Naive B cell (primary cell): ENCODE measurements at places on chromosomes 11 and 22. TPM values are rescaled to one million over a fixed set of nuclear protein-coding genes. Genes with fewer than 3 reads are reported as not detected.

The OR8G1 gene
- polyA plus RNA-seq, result not detected

GRCh38 chr11:109075976-109076375 is 346.0 kb upstream of the C11orf87 start:
- no peaks in the 10 kb centered on the region for H3K4me1 ChIP-seq
- H3K36me3 ChIP-seq, result no peaks in the 10 kb centered on the region
- no peak for DNase-seq
- H3K27me3 ChIP-seq, result no peaks in the 10 kb centered on the region
- no peak overlapping the region for H3K4me3 ChIP-seq

GRCh38 chr11:68406324-68407313 is 53.9 kb upstream of the PPP6R3 start:
- H3K27me3 ChIP-seq, result no peaks in the 10 kb centered on the region
- no peak overlapping the region for H3K27ac ChIP-seq
- no peaks in the 10 kb centered on the region for H3K4me1 ChIP-seq
- no peaks in the 10 kb centered on the region for H3K36me3 ChIP-seq
- no peak for DNase-seq

The CABP4 gene
- polyA plus RNA-seq, result 1.5 TPM

- peaks cover 17% of the 10 kb centered on the region for H3K4me1 ChIP-seq
- DNase-seq, result no peak
- no peak overlapping the region for H3K27ac ChIP-seq
- no peaks in the 10 kb centered on the region for H3K36me3 ChIP-seq
These were observed 185.9 kb downstream of the FAT3 start for GRCh38 chr11:92410526-92410925.

DNA sequence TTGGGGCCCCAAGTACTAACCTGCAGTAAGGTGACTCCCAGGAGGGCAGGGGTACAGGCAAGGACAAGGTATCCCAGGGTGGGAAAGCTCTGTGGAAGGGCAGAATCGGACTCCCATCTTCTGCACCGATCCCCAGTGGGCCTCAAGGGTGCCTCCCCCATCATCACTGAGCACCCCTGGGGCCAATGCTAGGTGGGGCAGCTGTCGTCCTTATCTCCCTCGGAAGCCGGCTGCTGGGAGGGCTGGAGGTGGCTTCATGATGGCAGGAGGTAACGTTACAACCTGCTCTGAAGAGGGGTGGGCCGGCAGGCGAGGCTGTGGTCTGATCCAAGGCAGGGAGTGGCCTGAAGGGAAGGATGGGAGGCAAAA is 87.6 kb upstream of the LINC01488 start:
- H3K4me3 ChIP-seq, result no peak overlapping the region
- no peak overlapping the region for H3K27ac ChIP-seq
- no peaks in the 10 kb centered on the region for H3K36me3 ChIP-seq
- peaks cover 16% of the 10 kb centered on the region for H3K27me3 ChIP-seq

The RFPL3 gene
- polyA plus RNA-seq, result not detected

DNA sequence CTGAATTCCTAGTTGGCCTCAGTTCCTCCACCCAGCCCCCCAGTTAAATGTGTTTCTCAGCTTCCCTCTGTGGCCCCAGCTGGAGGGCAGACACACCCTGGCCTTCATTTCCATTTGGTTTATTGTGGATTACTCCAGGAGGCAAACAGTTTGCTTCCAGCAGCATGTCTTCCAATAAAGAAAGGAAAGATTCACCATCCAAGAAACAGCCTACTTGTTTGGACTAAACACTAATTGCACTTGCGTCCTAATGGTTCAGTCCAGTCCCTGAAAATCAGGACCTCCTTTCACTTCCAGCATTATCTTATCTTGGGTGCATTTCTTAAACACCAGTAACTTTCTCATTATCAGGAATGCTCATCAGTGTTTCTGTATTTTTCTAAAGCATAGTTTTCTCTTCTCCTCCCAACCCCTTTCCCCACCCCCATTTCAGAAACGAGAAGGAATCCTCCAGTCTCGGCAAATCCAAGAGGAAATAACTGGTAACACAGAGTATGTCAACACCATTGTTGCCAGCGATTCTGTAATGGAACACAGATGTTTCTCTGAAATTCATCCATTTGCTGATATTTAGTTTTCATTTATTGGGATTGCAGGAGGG is 130.9 kb downstream of the PARVA start:
- no peak overlapping the region for H3K27ac ChIP-seq
- no peaks in the 10 kb centered on the region for H3K4me1 ChIP-seq
- no peaks in the 10 kb centered on the region for H3K36me3 ChIP-seq
- H3K4me3 ChIP-seq, result no peak overlapping the region

The ZBTB16 gene
- 29.4 TPM for polyA plus RNA-seq

The CCDC73 gene
- polyA plus RNA-seq, result not detected

DNA sequence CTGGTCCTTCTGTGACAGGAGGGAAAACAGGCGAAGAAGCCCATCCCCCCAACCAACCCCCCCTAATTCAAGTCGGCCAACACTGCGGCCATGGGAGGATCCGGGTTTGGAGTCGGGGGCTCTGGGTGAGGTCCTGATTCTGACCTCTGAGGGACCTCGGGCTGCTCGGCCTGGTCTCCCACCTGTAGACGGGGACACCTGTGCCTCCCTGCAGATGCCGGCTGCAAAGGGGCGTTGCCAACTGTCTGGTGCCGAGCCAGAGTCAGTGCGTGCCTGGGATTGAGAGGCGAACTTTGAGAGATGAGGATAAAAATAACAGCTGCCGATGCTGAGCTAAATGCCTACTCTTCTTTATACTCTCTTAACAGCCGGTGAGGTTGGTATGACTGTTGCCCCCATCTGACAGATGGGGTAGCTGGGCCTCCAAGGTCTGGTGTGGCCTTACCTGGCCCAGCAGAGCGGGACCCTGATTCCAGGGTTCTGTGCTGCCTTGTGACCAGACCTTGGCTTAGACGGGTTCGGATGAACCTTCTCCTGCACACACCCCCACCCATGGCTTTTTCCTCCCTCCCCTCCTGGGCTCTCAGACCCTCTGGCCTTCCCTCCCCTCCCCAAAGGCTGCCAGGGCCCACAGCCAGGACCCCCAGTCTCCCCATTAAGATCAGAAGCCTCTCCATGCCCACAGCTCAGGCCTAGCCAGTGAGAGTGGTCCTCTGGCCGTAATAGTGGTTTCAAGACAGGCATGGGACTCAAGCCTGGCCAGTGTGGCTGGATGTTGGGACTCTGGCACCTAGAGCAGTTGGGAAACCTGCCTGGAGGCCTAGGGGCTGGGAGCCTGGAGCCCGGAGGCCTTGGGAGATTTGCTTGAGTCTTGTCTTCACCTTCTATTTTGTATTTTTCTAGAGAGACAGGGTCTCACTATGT is 41.7 kb downstream of the KCNJ4 start:
- peaks cover 4% of the 10 kb centered on the region for H3K27me3 ChIP-seq
- no peaks in the 10 kb centered on the region for H3K36me3 ChIP-seq
- H3K4me3 ChIP-seq, result no peak overlapping the region
- DNase-seq, result no peak
- H3K4me1 ChIP-seq, result peaks cover 4% of the 10 kb centered on the region
- H3K27ac ChIP-seq, result no peak overlapping the region

The CRELD2 gene
- polyA plus RNA-seq, result 27.9 TPM

The NPAS4 gene
- polyA plus RNA-seq, result not detected

- H3K4me3 ChIP-seq, result no peak overlapping the region
- H3K36me3 ChIP-seq, result peaks cover 9% of the 10 kb centered on the region
- H3K4me1 ChIP-seq, result no peaks in the 10 kb centered on the region
- DNase-seq, result no peak
These were observed 379.5 kb downstream of the ETS1 start for GRCh38 chr11:128207861-128208321.

The PGA5 gene
- not detected for polyA plus RNA-seq

GRCh38 chr11:8230178-8230859 is 33.4 kb downstream of the LMO1 start:
- peaks cover 3% of the 10 kb centered on the region for H3K27me3 ChIP-seq
- H3K4me3 ChIP-seq, result no peak overlapping the region
- H3K36me3 ChIP-seq, result no peaks in the 10 kb centered on the region
- peaks cover 14% of the 10 kb centered on the region for H3K4me1 ChIP-seq

DNA sequence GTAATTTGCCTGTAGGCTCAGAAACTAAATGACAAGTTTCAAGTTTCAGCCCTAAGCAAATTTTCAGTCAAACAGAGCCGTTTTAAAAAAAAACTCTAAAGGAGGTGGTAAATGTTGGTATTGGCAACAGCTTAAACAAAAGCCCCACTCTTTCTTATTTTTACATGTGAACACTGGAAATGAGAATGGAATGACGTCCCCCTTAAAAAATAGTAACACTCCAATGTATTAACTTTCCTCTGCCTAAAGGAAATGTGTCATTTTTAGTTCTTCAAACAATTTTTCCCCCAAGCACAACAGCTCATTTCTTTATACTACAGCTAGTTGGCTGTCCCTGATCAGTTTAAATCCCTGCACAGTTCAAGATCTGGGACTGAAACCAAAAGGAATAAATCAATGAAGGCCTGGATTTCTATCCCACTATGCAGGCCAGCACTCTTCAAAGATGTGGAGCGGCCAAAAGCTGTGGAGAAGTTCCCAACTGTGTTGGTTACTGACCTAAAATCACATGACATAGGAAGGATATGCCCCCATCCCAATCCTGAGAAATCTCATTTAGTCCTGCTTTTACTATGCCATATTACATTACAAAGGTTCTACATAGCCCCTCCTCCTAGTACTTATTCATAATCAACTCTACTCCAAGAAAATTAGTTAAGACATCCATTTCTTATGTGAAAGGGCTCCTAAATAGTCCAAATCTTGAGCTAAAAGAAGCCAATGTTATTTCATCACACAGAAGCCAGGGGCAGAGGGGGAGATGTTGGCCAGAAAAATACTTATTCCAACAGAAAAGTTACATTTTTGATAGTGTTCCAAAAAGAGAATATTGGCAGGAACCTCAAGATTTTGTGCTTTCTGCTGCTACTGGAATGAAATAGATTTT is 95.9 kb downstream of the CADM1 start:
- H3K27ac ChIP-seq, result no peak overlapping the region
- H3K4me3 ChIP-seq, result no peak overlapping the region
- H3K27me3 ChIP-seq, result no peaks in the 10 kb centered on the region
- no peaks in the 10 kb centered on the region for H3K36me3 ChIP-seq
- DNase-seq, result no peak

GRCh38 chr11:64078284-64078683 is 42.6 kb downstream of the FLRT1 start:
- DNase-seq, result no peak
- H3K4me1 ChIP-seq, result no peaks in the 10 kb centered on the region
- H3K27me3 ChIP-seq, result no peaks in the 10 kb centered on the region
- no peaks in the 10 kb centered on the region for H3K36me3 ChIP-seq
- no peak overlapping the region for H3K4me3 ChIP-seq
- no peak overlapping the region for H3K27ac ChIP-seq

GRCh38 chr11:70158201-70158600 is 44.9 kb upstream of the FADD start:
- H3K36me3 ChIP-seq, result no peaks in the 10 kb centered on the region
- no peaks in the 10 kb centered on the region for H3K27me3 ChIP-seq
- H3K4me3 ChIP-seq, result no peak overlapping the region
- H3K27ac ChIP-seq, result no peak overlapping the region
- no peaks in the 10 kb centered on the region for H3K4me1 ChIP-seq
- DNase-seq, result no peak

The ENTHD1 gene
- polyA plus RNA-seq, result not detected

- H3K27me3 ChIP-seq, result peaks cover 95% of the 10 kb centered on the region
- no peak for DNase-seq
- no peak overlapping the region for H3K27ac ChIP-seq
- H3K4me1 ChIP-seq, result peaks cover 18% of the 10 kb centered on the region
- H3K36me3 ChIP-seq, result peaks cover 4% of the 10 kb centered on the region
- H3K4me3 ChIP-seq, result peak overlapping the region; percentile 85
These were observed 1.6 kb downstream of the PKNOX2 start for GRCh38 chr11:125165843-125166763.

- no peak for DNase-seq
- H3K27me3 ChIP-seq, result peaks cover 24% of the 10 kb centered on the region
- H3K4me3 ChIP-seq, result peak overlapping the region; percentile 98
- H3K4me1 ChIP-seq, result peaks cover 65% of the 10 kb centered on the region
These were observed 2.4 kb downstream of the VPS26B start for GRCh38 chr11:134226806-134227325.

The SLN gene
- polyA plus RNA-seq, result not detected

DNA sequence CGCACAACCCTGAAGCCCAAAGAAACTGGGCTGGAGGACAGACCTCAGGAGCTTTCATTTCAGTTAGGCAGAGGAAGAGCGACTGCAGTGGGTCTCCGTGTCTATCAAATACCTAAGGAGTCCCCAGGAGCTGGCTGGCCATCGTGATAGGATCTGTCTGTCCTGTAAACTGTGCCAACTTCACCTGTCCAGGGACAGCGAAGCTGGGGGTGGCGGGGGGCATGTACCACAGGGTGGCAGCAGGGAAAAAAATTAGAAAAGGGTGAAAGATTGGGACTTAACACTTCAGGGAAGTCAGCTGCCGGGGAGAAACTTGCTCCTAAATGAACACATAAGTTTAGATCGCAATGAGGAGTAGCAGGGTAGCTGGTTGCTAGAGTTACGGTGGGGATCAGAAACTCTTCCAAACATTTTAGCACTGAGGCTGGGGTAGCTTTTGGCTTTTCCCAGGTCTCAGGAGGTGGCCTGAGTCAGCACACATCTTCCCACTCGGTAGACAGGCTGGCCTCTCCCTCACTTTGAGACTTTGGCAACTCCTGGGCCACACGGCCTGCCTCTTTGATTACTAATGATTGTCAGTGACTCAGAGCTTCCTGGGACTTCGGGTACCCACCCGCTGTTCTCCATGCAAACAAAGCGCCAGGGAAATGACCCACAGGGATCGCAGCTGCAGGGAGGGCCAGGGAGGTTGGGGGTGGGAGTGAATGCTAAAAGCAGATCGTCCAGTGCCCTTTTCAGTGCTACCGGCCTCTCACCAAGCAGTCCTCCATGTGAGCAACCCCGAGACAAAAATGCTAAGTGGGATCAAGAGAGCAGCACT is 2.9 kb upstream of the MTFP1 start:
- peak overlapping the region; percentile 99 for H3K4me3 ChIP-seq
- H3K27ac ChIP-seq, result peak overlapping the region; percentile 91
- peaks cover 35% of the 10 kb centered on the region for H3K4me1 ChIP-seq
- H3K27me3 ChIP-seq, result no peaks in the 10 kb centered on the region
- DNase-seq, result no peak
- no peaks in the 10 kb centered on the region for H3K36me3 ChIP-seq

DNA sequence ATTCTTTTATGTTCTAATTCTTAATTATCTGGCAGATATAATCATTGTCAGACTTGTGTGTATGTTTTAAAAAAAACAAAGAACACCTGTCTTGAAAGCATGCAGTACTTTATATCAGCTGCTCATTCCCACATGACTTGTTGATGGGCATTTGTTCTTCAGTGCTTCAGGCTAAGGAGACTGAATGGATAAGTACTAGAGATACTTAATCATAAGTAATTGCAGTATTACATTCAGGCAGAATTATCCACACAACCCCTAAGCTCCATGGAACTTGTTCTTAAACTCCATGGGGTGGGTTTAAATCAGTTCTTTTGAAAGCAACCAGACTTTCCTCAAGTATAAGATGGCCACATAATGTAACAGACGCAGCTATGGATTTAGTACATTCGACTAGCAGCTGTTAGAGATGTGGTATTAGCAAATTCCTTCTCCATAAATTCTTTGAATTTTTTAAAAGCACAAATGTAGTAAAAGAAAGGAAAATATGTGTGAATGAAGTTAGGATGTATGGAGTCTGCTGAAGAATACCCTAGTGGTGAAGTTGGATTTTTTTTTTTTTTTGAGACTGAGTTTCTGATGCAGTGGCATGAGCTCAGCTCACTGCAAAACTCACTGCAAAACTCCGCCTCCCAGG is 3.0 kb downstream of the JAM3 start:
- no peaks in the 10 kb centered on the region for H3K36me3 ChIP-seq
- H3K4me3 ChIP-seq, result no peak overlapping the region
- H3K4me1 ChIP-seq, result peaks cover 39% of the 10 kb centered on the region

- H3K27ac ChIP-seq, result no peak overlapping the region
- peaks cover 13% of the 10 kb centered on the region for H3K36me3 ChIP-seq
- no peak overlapping the region for H3K4me3 ChIP-seq
- H3K4me1 ChIP-seq, result peaks cover 38% of the 10 kb centered on the region
- DNase-seq, result no peak
- no peaks in the 10 kb centered on the region for H3K27me3 ChIP-seq
These were observed 48.4 kb upstream of the CYP2D6 start for GRCh38 chr22:42178910-42179519.
